Stimulated activated CD4-positive, alpha-beta T cell treated with anti-CD3 and anti-CD28 coated beads, Interleukin-12 subunit alpha, Interleukin-12 subunit beta, amount 100 ng/mL, for 48 hours (primary cell): ENCODE measurements at places on chromosomes 6 and 20.

DNA sequence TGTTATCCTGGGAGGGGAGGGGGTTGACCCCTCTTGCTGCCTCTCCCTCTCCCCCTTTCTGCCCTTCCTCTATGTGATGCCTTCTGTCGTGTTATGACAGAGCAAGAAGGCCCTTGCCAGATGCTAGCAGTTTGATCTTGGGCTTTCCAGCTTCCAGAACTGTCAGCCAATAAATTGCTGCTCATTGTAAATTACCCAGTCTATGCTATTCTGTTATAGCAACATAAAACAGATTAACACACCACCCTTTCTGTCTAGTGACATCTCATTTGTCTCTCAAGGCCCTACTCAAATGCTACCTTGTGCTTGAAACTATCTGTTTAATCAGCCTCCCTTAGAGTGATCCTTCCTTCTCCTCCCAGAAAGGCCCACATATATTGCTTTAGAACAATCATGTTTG is 16.4 kb upstream of the MAP3K4 start:
- no peak for DNase-seq

DNA sequence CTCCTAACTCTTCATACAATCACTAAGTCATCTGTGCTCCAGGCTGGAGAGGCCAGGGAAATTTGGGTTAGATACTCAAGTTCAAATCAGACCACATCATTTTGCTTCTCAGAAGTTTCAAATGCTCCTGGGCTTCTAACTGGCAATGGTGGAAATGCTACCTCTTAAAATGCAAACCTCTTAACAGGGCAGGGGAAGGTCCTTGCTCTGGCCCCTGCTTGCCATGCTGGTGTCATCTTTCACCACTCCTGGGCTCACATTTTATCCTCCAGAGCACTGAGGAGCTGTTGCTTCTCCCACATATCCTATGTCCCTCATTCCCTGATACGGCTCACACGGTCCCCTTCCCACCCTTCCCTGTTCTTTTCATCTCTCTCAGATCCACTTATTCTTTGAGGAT is 41.8 kb upstream of the NT5E start:
- no peak for DNase-seq

DNA sequence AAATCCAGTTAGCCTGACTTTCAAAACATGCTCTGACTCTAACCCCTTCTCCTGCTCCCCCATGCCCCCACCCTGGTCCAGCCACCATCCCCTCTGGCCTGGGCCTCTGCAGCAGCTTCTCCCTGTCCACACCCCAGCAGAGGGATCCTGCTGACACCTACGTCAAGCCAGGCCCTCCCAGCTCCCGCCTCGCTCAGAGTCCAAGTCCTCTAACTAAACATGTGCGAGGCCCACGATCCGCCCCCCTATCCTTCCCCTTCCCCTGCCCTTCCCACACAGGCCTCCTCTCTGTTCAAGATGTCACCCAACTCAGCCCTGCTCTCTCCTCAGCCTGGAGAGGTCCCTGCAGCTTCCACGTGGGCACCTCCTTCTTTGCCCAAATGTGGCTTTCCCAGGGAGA is 33.7 kb downstream of the NFATC2 start:
- DNase-seq: no peak

DNA sequence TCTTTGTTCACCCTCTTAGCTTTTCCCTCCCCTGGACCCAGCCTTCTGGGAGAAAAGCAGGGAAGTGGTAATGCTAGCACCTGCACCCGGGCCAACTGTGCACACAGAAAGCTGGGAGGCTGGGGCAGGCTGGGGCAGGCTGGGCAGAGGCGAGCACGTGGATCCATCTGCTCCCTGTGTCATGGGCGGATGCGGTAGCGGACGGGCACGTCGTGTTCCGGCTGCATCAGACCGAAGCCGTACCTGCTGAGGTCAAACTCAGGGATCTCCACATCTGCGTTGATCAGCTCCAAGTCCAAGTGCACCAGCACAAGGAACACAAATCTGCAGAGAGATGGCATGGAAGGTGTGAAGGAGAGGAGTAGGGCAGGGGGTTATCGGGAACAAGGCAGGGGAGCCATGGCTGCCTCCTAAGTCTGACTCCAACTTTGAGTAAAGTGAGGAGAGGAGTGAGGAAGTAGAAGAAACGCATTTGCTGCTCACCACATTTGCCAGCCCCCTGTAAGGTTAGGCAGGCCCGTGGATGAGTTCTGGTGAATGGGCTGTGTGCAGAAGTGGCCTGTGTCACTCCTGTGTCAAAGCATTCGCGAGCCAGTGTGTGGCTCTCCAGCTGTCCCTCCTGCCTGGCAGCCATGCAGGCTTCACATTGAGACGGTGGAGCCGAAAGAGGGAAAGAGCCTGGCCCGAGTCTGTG is 25.4 kb upstream of the KCNB1 start:
- no peak for DNase-seq

DNA sequence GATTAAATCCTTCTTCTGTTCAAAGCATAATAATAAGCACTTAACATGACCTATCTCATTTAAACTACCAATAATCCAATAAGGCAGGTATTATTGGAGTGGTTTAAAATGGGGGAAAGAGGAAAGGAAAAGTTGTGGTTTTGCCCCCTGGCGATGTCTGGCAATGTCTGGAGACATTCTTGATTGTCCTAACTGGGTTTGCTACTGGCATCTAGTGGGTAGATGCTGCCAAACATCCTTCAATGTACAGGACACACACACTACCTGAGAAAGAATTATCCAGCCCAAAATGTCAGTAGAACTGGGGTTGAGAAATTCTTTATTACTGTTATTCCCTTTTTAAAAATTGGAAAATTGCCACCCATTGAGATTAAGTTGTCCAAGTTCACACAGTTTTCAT is 25.2 kb upstream of the SRSF6 start:
- no peak for DNase-seq

- DNase-seq: no peak
Measured at GRCh38 chr6:84415517-84415916, 188.1 kb upstream of the CEP162 start.

DNA sequence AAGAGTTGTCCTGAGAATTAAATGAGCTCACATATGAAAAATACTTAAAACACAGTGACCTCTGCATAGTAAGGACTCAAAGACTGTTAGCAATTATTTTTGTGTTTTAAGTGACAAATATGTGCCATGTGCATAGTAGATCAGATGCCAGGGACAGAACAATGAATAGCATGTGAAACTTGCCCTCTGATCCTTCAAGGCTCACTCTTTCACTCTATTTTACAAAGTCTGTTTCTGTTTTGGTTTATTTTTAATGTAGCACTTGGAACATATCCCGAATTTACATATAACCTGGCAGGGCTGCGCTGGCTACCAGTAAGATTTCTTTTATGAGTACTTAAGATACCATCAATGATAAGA is 135.5 kb upstream of the TNFAIP3 start:
- DNase-seq: no peak

DNA sequence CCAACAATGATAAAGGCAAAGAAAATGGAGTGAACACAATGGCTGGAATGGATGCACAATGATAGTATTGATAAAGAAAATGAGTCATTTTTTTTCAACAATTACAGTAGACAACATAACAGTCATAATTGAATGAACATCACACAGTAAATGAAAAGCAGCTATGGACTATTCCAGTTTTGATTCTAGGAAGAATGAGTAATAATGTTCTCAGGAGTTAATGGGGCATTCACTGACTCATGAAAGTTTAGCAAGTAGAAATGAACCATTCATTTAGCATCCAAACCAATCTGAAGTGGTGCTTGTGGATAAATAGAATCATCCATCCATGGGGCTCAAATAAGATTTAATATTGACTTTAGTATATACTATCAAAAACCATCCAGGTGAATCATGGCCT is 1029.5 kb upstream of the GJE1 start:
- DNase-seq: no peak

DNA sequence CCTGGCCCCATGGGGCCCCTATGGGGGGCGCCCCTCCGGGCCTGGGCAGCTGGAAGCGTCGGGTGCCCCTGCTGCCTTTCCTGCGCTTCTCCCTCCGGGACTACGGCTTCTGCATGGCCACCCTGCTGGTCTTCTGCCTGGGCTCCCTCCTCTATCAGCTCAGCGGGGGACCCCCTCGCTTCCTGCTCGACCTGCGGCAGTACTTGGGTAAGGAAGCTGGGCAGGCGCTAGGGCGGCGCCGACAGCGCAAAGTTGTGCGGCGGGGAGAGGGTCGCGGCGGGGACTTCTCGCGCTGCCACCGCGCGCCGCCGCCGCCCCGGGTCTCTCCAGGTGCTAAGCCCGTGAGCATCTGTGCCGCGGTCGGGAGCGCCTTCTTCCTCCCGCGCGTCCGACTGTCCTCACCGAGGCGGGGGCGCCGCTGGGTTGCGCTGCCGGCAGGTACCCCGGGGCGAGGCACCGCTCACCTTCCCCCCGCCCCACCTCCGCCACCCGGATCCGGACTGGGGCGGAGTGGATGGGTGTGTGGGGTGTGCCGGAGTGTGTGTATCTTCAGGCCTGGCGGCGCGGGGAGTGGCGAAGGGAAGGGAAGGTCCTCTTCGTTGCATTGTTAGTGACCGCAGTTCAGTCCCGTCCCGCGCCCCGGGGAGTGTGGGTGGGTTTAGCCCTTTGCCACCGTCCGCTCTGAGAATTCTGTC is 788 bp downstream of the UST start:
- no peak for DNase-seq

DNA sequence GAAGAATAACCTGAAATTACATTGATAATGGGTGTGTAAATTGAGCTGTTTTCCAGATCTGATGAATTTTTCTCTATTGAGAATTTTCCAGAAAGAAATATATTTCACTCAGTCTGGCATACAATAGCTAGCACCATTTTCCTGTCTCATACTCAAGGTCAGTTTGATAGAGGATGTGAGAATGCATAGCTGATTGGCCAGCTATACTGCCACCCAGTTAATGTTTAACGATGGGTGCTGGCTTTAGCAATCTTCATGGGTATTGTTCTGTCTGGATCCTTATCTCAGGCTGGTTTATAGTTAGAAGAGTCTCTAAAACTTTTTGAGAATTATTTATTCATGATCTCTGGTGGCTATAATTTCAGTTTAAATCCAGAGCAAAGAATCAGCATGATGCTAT is 147.4 kb downstream of the HDGFL1 start:
- DNase-seq: no peak

DNA sequence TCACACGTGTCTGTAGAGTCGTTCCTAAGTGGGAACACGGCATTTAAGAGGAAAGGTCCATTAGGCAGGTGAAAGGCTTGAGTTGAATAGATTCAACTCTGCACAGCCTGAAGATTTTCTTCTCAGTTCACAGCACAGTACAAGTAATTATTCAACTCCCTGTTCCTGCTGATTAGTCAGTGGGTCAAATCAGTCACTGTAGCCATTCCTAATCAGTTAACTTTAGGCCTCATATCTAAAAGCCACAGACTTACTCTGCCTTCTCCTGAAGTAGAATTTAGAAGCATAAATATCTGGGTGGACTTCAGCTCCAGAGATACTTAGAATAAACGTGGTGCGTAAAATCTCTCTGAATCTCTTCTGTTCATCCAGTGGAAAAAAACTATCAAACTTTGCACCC is 872.4 kb downstream of the C6orf118 start:
- no peak for DNase-seq

DNA sequence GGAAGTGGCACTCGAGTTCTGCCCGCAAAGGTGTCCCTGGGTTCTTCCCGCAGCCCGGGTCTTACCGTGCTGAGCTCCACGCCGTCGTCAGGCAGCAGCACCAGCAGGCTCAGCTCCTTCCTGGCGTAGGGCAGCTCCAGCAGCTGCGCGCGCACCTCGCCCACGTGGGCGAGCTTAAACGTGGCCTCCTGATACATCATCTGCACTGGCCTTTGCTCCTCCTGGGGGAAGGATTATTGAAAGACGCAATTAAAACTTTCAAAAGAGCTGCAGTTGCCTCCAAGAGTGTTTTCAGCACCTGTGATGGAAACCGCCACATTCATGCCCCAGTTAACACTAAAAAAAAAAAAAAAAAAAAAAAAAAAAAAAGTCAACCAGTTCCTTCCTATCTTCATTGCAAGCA is 11.3 kb downstream of the SERPINB9 start:
- peak; percentile 64 for DNase-seq

DNA sequence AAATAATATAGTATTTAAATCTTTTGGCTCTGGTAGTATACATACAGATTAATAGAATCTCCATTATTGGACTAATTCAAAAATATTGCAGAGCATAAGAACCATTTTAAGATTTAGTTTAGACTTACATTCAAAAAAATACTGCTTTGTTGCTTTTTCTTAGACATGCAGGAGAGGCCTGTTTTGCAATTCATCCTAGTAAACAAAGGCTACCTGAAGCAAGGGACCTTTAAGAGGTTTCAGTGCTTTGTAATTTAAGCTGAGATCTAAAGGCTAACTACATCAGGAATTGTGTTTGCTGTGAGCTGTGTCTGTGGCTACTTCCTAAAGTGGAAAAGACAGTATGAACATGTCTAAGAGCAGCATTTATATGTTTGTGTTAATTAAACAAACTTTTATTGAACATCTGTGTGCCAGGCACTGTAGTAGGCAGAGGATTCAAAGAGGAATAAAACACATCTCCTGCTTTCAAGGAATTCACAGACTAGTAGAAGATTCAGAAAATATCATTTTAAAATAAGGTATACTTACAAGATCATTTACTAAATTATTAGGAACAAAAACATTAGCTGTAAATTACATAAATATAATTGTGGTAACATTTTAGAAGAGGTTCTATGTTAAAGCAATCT is 29.1 kb upstream of the CALHM6 start:
- no peak for DNase-seq

- no peak for DNase-seq
Measured at GRCh38 chr6:155244434-155244833, 19.4 kb upstream of the CLDN20 start.

GRCh38 chr6:140441256-140441655 is 1066.8 kb upstream of the CITED2 start:
- DNase-seq: no peak

DNA sequence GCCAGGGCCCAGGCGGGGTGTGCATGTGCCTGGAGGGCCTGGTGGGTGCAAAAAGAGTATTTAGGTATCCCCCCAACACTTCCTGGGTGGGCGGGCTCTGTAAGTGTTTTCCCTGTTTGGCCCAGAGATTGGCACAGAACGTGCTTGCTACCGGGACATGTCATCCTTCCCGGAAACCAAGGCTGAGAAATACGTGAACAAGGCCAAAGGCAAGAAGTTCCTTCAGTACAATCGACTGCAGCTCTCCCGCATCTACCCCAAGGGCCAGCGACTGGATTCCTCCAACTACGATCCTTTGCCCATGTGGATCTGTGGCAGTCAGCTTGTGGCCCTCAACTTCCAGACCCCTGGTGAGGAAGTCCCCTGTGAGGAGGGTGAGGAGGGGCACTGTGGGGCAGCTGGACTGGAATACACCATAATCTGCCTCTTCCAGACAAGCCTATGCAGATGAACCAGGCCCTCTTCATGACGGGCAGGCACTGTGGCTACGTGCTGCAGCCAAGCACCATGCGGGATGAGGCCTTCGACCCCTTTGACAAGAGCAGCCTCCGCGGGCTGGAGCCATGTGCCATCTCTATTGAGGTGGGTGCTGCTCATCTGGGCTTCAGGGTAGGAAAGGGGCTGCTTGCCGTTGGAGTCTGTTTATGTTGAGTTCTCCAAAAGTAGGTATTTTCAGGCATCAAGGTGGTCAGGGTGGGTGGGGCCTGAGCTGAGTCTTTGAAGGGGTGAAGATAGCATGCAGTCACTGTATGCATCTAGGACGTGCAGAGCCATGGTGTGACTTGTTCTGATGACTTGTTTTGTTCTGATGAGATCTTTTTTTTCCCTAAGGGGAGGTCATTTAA is 35.2 kb downstream of the PLCG1 start:
- DNase-seq: no peak

- no peak for DNase-seq
Measured at GRCh38 chr6:131733376-131734016, 22.7 kb upstream of the CTAGE9 start.
